Stimulated activated CD8-positive, alpha-beta memory T cell treated with anti-CD3 and anti-CD28 coated beads, Interleukin-7, amount 100 ng/mL, for 1 hour (primary cell): ENCODE measurements at places on chromosomes 13 and 19.

DNA sequence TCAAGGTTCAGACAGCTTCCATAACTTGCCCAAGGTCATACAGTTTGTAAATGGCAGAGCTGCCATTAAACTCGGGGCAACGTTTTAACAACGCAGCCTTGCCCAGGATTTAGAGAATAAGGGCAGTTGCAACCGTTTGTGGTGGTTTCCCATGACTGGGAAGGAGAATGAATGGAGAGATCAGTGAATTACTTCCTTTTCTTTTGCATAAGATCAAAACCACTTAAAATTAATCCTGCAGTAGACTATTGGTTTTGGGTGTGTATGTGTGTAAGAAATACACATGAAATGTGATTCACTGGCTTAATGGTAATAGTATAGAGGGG, 179.1 kb upstream of the MIR17HG start:
- no peak for DNase-seq

DNA sequence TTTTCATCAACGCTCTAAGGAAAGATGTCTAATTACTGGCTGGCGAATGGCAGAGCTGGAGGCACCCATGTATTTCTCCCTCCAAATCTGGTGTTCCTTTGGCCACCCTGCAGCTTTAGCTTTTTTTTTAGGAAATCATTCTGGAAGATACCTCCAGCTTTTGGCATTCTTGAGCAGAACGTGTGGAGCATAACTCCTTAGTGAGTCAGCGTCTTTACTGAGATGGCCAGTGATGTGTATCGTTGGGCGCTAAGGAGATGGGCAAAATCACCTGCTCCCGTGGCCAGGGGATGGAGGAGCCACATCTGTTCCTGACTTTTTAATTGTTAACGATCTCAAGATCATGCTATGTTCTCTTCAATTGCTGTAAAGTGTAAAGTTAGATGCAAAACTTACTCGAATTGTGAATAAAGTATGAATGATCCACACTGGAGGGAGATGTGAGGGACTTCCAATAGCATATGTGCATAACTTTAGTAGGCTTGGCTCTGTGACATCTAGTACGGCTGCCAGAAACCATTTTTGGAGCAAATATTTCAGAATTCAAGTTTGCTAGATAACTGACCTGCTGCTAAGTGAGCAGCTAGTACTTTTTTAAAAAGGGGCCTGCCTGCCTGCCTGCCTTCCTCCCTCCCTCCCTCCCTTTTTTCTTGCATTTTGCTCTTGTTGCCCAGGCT, 24.4 kb upstream of the C1QTNF9 start:
- no peak for DNase-seq

- no peak for DNase-seq
Observed at GRCh38 chr13:110600261-110600819, 15.0 kb upstream of the NAXD start.

DNA sequence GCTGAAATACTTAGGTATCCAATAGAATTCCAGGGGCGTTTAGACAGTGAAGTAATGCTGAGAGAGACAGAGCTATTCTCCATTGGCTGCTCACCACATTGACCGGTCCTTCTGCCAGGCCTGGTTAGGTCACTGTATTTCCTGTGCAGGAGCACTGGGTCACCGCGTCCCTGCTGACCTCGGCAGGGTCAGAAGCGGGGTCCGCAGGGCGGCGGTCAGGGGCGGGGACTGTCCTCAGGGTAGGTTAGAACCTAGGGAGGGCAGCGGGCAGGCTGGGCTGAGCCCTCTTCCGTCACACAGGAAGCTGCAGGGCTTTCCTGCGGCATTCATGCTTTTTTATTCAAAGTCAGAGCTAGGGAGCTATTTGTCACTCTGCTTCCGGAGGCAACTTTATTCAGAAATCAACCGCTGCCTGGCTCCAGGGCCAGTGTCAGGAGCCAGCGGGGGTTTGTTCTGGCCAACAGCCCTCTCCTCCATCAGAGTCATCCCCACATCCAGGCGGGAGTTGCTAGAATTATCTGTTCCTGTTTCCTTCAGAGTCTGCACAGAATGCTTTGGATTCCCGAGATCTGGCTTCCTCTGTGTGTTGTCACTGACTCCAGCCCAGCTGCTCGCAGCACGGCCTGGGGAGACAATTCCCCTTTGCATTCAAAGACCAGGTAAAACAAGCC, 81.2 kb upstream of the WASF3 start:
- no peak for DNase-seq

DNA sequence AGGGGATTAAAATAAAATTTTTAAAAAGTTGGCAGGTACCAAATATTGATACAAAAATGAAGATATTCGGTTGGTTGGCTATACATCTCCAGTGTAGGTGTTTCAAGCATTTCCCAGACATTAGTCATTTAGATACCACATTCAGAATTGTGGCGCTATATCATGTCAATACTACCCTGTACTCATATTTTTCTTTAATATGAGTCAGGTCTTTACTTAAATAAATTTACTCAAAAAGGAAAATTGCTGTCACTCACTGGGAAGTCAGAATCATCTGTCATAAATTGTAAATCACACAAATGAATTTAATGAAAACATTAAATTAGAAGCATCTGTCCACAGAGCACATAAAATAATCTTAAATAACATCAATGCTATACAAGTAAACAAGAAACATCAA, 134.2 kb downstream of the TSHZ3 start:
- DNase-seq: no peak

GRCh38 chr13:98267080-98267912, 90.2 kb upstream of the RNF113B start:
- no peak for DNase-seq

GRCh38 chr19:46913198-46913851, 52.5 kb downstream of the ARHGAP35 start:
- no peak for DNase-seq

DNA sequence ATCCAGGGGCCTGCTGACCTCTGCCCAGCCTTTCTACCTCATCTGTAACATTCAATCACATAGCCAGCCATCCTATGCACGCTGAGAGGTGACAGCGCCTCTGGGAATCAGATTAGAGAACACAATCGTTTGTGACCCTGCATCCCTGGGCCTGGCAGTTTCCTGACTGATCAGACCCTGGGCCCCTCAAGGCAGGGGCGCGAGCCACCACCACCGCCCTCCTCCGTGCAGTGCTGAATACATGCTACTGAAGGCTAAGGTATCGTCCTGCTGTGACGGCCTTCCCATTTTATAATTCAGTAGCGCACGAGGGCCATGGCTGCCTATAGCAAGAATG, 1.3 kb downstream of the TMTC4 start:
- DNase-seq: no peak

- no peak for DNase-seq
Observed at GRCh38 chr19:28544451-28545261, 668.3 kb downstream of the UQCRFS1 start.

- no peak for DNase-seq
Observed at GRCh38 chr13:45109102-45109720, 11.1 kb upstream of the GTF2F2 start.

- DNase-seq: no peak
Observed at GRCh38 chr13:84777316-84777715, 895.0 kb upstream of the SLITRK1 start.

GRCh38 chr13:110894086-110894485, 20.8 kb downstream of the ANKRD10 start:
- no peak for DNase-seq

GRCh38 chr19:3057275-3057714, 5.0 kb downstream of the TLE5 start:
- no peak for DNase-seq

GRCh38 chr13:73416093-73416492, 357.3 kb downstream of the KLF5 start:
- no peak for DNase-seq

- DNase-seq: peak; percentile 48
Observed at GRCh38 chr19:1513499-1514294, 878 bp upstream of the ADAMTSL5 start.

- DNase-seq: no peak
Observed at GRCh38 chr19:778910-779653, 18.2 kb upstream of the PTBP1 start.

DNA sequence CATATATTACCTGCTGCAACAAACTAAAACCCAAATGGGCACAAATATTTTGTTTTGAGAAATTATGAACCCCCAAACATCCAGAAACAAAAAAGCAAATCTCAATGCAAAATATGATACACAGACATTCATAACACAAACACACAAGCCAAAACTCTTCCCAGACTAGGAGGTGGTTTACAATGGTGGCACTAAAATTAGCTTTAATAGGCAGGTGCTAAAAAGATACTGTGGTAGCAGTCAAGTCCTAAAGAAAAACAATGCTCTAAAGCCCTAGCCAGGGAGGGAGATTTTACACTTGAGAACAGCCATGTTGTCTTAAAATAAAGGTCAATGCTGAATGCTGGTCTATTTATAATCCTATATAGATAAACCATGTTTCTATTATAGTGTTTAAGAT, 65.0 kb downstream of the DOCK9 start:
- DNase-seq: no peak

GRCh38 chr13:85896516-85897450, 97.6 kb upstream of the SLITRK6 start:
- no peak for DNase-seq

GRCh38 chr13:77430377-77430951, 103.6 kb upstream of the MYCBP2 start:
- DNase-seq: no peak

DNA sequence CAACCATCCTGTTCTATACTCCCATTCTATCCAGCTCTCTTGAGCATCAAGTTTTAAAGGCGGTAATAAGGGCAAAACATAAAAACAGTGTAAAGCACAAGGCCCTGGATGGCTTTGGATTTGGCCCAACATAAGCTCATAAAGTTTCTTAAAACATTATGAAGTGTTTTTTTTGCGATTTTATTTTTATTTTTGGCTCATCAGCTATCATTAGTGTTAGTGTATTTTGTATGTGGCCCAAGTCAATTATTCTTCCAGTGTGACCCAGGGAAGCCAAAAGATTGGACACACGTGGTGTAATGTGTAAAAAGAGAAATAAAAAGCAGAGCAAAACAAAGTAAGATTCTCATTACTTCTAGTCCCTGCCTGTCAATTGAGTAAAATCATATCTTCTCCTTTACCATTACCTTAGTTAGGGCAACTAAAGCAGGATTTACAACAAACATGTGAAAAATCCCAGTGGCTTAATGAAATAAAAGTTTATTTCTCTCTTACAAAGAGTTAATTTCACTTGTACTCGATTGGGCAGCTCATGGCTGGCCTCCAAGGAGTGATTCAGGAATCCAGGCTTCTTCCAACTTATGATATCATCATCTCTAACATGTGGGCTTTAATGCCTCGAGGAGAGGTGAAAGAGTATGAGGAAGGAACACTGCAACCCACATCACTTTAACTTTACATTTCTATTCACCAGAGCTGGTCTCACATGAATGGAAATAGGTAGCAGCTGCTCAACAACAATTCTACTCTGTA, 725.2 kb upstream of the SLITRK1 start:
- no peak for DNase-seq

GRCh38 chr13:113962386-113962785, 11.5 kb downstream of the C13orf46 start:
- DNase-seq: no peak

- DNase-seq: no peak
Observed at GRCh38 chr19:55353356-55353802, 1.1 kb downstream of the COX6B2 start.

- no peak for DNase-seq
Observed at GRCh38 chr19:9673912-9674662, 813 bp downstream of the ZNF562 start.

DNA sequence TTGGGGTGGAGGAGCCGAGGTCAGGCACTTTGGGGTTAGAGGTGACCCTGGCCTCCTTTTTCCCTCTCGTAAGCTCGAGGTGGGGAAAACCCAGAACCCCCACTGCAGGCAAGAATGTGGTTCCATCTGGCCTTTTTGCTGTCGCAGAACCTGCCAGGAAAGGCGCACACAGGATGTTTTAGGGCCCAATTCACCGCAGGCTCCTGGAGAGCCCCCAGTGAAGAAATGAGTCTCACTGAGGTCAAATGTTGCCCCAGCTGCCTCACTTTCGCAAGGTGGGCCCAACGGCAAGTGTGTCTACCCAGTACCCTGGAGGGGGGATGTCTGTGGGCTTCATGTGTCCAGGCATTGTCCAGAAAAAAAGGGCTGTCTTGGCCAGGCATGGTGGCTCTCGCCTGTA, 61.8 kb downstream of the PEX11G start:
- DNase-seq: no peak

- DNase-seq: no peak
Observed at GRCh38 chr19:50512112-50512998, 1.4 kb downstream of the ASPDH start.

DNA sequence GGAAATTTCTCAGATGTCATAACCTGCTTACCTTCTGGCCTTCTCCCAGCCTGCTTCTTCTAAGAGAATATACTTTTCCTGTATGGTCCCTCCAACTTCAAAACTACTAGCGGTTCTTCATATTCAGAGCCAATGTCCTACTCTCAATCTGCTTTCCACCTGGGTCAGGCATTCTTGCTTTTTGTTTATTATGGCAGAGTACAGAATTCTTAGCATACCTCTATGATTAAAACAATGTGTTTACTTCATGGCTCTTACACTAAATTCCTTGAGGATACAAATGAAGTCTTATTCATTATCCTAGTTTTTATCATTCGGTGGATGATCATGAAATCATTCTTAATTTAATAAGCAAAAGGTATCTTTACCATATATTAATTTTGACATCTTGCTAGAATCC, 484.2 kb upstream of the SLITRK1 start:
- DNase-seq: no peak

GRCh38 chr13:96388598-96388997, 298.7 kb downstream of the HS6ST3 start:
- DNase-seq: no peak

DNA sequence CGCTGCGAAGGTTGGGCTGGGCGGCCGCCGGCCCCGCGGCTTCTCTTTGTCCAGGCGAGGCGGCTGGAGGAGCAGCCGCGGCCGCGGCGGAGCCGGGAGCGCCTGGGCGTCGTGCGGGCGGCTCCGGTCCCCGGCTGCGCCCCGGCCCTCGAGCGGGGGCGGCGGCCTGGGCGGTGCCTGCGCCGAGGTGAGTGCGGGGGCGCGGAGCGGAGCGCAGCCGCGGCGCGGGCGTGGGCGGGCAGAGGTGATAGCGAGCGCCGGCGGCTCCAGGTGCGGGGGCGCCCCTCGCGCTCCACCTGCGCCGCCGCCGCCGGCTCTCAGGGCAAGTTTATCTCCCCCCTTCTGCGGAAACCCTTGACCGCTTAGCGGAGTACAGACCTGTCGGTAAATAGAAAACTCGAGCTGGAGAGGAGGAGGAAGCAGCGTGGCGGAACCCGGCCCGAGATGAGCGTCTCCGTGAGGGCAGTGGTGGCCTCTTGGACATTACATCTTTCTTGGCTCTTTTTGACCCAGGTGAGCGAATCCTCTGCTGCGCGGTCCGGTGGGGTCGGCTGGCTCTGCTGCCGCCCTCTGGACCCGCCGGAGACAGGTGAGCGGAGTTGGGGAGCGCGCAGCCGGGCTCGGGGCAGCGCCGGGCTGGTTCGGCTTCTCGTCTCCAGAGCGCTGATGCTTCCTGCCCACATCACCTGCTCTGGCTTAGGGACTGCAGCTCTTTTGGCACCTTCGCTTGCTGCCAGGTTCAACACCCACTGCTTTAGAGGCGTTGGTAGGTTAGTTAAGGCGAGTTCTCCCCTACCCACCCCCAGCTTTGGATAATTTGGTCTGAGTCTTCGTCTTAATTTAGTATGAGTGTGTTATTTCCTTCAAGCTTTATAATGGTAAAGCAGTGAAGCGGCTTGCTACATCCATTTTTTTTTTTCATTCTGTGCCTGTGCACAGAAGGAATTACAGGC, at the start of gene MTUS2:
TSS of gene MTUS2 (plus strand) at position 241 of the 953 bp plus-strand sequence.
- DNase-seq: no peak

- no peak for DNase-seq
Observed at GRCh38 chr19:33440241-33440640, 66.7 kb downstream of the CEBPG start.
